ENCODE measurements at places on chromosomes 6 and 20.

DNA sequence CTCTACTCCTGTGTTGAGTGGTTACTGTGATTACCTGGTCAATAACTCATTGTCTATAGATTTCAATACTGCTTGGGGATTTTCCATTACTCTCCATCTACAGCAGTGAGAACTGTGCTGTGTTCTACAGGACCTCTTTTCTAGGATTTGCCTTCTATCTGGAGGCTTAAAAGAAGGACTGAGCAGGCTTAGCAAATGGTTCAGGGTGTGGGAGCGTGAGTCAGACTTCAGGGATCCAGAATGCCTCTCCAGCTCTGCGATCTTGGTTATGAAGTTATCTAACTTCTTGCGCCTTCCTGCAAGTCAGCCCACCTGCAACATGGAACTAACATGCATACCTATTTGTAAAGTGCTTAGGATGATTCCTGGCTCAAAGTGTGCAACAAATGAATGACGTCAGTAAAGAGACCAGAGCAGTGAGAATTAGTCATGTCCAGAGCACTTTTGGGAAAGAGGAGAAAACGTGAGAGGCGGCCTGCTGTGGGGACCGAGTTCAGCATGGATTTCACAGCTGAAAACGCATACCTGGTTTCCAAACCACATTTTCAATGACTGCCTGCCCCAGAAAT lies 610.1 kb upstream of the CDH4 start:
- no peak for DNase-seq

DNA sequence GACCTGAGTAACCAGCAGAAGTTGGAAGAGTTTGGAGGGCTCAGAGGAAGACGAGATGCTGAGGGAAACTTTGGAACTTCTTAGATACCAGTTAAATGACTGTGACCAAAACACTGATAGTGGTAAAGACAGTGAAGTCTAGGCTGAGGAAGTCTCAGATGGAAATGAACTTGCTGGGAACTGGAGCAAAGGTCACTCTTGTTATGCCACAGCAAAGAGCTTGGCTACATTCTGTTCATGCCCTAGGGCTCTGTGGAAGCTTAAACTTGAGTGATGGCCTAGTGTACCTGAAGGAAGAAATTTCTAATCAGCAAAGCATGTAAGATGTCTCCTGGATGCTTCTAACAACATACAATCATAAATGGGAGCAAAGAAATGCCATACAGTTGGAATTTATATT lies 24.7 kb downstream of the WDR27 start:
- no peak for DNase-seq

DNA sequence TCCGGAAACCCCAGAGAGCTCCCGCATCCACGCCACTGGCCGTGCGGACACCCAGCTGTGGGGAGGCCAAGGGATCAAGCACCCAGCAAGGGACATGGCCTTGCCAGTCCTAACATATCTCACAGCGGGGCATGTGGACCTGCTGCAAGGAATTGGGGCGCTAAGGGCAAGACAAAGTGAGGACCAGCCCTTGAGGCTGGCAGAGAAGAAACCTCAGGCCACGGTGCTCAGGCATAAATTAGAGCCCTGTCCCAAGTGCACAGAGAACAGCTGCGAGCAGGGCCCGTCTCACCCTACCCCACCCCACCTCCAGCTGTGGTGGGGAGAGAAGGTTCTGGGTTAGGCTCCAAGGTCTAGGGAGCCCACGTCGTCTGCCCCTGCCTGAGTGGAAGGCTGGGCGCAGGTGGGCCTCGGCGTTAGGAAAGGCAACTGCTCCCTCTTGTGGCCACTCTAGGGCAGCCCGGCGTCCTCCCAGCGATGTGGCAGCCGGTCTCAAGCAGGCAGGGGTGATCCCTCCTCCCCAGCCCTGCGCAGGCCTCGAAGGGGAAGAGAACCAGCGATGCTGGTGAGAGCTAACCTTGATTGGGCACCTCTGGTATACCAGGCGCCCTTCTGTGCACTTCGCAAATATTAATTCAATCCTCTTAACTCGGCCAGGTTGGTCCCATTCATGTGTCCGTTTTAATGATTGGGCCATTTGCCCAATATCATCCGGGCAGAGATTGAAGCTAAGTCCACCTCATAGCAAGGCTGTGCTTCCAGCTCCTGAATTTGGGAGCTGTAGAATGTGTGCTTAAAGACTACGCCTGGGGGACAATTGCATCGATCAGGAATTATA lies 235.8 kb downstream of the NFATC2 start:
- peak; percentile 84 for DNase-seq

- DNase-seq, result no peak
These were observed 82.2 kb downstream of the MAN1A1 start for GRCh38 chr6:119267126-119267905.

GRCh38 chr6:52231406-52232127 lies 12.7 kb downstream of the IL17F start:
- DNase-seq, result no peak

Data from upper lobe of right lung (tissue), 1 donor.